ENCODE measurements at places on chromosomes 7 and 10.

- DNase-seq: no peak
Observed at GRCh38 chr7:50448823-50449222, 1.3 kb downstream of the FIGNL1 start.

- DNase-seq: no peak
Observed at GRCh38 chr10:109889867-109890266, 33.4 kb downstream of the XPNPEP1 start.

DNA sequence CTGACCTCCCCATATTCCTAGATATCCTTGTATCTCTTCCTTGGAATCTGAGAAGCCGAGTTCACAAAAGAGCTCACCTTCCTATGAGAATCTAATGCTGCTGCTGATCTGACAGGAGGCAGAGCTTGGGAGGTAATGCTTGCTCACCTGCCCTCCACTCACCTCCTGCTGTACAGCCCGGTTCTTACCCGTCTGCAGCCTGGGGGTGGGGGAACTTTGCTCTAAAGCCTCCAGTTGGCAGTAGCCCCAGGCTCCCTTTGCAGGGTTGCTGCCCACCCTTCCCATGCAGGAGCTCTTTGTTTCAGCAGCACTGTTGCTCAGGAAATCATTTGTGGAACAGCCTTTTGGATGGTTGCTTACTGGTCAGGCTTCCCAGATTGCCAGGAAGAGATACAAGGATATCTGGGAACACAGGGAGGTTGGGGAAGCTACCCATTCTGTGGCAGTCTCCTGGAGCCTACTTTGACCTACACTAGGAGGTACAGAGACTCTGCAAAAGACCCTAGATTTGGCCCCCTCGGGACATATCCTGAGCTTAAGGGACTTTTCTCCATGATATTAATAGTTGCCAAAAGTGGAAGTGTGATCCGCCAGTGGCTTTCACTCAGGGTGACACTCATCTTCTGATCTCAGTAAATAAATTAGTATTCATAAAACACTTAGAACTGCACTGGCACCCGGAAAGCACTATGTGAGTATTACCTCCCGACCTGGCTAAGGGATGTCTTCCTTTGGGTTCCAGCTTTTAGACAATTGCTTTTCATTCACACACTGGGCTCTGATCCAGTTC, 363.7 kb upstream of the PODXL start:
- DNase-seq: no peak

DNA sequence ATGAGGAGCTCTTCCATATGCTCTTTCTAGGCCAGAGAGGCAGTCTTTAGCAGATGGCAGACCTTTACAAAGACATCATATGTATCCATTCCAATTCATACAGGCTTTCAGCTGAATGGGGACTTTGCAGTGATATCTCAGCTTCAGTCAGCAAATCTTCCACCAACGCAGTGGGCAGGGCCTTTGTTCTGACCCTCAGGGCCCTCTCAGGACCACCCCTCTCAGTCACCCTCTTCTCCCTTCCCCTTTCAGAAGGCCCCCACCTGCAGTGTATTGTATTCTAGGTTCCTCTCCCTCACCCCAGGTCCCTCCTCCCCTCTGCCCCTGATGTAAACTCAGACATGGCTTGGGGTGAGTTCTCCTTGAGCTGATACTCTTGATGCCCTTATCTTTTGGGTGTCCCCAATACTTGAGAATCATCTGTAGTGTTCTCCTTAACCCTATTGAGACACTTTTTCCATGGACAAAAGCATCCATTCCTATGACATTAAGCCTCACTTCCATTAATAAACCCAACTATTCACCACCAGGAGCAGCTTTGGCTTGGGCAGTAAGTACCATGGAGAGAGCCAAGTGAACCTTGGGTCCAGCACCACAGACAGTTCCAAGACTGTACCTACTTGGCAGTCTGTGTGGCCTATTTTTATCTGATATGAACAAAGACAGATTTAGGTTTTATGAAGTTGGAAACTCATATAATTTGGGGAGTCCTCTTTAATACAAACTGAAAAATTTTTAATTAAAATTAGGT, 62.7 kb downstream of the ADCYAP1R1 start:
- no peak for DNase-seq

DNA sequence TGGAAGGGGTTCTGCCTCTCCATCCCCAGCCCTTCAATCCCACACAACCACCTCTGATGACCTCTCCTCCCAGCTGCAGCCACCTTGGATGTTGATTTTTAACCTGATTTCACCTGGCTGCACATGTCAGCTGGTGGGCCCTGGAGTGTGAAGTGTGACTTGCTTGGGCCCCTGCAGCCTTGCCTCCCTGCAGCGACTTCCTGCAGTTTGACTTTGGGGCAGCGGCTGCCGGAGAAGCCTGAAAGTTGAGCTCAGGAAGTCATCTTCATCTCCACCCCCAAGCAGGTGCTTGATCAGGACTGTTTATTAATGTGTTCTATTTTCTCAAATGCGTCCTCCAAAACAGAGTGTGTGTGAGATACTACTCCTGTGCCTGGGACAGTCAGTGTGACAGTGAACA, 675.2 kb upstream of the GALNT17 start:
- no peak for DNase-seq

DNA sequence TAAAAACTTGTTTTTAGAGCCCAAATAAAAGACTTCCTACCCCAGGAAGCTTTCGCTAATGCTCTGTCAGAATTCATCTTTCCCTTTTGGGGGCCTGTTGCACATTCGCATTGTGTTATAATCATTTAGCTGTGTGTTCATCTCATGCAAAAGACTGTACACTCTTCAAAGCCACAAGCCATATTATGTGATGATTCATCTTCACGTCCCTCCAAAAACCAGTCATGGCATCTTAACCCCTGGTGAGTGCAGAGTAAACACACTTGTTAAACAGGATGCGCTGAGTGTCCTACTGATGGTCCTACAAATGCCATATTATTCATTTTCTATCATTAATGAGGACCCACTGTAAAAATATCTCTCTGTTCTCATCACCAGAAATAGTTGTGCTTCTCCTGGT, 235.4 kb downstream of the KIAA1217 start:
- no peak for DNase-seq

DNA sequence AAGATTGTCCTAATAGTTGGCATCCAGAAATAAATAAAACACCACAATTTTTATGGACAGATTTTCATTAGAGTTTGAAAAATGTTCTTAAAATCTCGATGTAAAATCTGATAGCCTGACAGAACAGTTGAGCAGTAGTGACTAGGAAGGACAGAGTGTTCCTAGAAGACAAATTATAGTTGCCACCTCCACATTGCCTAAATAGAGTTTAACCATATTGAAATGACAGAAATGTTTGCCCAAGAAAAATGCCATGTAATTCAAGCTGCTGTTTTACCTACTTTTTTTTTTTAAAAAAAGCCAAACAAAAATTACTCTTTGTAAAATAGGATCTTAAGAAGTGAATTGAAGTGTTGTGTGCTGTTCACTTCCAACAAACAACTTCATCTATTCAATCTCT, 8.9 kb upstream of the HERC4 start:
- no peak for DNase-seq

- DNase-seq: no peak
Observed at GRCh38 chr10:104103956-104104355, 18.0 kb upstream of the SFR1 start.

- DNase-seq: no peak
Observed at GRCh38 chr10:43377424-43377883, 6.0 kb downstream of the FXYD4 start.

- peak; percentile 76 for DNase-seq
Observed at GRCh38 chr10:96043033-96043892, at the start of gene CCNJ. Gene CCNJ, plus strand, starts transcription at chr10:96043583. Its CDS starts 811 bp downstream, at chr10:96044394.

GRCh38 chr10:17443707-17444387, 10.5 kb downstream of the ST8SIA6 start:
- DNase-seq: no peak

DNA sequence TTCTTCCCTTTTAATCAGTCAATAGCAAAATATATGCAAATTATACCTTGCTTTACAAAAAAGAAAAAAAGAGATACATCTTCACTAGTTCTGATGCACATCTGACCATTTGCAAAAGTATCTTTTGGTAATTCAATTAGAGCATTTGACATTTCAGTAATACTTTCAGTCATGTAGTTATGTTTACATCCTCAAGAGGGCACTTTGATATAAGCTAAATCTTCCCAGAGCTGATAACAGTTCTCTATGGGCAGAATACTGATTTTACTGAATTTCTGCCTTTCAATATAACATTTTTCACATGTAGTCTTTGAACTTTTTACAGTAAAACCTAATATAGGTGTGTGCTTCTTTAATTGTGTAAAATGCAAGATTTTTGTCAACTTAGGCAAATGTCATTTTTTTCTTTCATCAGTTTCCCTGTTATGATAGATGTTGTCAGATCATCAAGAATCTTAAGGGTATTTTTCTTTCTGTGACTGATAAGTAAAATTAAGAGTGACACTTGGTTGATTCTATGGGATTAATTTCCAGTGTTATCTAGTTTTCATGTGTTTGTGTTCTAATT, 703.5 kb upstream of the SEMA3D start:
- DNase-seq: no peak

- DNase-seq: no peak
Observed at GRCh38 chr10:86848747-86849146, 92.3 kb downstream of the BMPR1A start.

DNA sequence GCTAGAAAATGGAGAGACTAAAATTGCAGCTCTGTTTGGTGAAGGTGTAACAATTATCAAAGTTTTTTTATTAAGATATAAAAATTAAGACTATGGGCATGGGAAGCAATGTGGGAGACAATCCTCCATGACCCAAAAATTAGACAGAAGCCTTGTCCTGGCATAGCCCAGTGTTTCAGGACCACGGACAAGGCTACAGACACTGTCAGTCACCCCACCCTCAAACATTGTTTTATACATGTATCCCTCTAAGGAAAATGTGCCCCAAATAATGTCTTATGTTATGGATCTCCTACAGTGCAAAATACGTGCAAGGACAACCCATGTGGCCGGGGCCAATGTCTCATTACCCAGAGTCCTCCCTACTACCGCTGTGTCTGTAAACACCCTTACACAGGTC, 24.0 kb downstream of the HABP2 start:
- DNase-seq: no peak

DNA sequence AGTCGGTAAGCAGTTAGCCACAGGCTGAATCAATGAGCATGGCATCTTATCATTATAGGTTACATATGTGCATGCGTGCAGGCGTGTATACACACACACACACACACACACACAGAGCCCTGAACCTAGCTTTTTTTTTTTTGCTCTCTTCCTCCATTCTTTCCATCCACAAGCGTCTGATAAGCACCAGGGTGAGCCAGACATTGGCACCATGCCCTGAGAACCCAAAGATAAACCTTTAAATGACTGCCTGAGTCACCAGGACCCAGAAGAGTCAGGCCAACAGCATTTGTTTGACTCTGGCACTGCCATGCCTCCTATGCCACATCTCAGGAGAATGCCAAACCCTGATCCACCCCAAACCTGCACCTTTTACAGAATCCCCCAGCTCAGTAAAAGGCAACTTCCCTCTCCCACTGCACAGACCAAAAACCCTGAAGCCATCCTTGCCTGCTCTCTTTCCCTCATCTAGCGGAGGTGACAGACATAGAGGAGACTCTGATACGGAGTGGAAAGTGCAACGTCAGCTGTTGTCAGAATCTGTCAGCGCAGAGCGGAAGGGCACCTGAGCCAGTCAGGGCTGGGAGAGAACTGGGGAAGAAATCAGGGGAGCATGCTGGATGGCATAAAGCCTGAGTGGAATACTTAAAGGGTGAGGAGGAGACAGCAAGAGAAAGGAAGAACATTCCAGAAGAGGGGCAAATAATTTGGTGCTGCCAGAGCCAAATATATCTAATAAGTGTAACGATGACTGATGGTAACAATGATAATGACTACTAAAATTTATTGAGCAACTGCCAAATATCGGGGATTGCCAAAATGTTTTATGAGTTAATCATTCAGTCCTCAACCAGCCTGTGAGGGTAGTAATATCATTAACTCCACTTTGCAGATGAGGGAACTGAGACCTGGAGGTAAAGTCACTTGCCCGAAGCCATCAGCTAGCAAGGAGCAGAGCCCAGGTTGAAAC, 3.2 kb downstream of the PARP12 start:
- DNase-seq: no peak

GRCh38 chr7:38189231-38189938, 11.3 kb downstream of the STARD3NL start:
- DNase-seq: no peak

DNA sequence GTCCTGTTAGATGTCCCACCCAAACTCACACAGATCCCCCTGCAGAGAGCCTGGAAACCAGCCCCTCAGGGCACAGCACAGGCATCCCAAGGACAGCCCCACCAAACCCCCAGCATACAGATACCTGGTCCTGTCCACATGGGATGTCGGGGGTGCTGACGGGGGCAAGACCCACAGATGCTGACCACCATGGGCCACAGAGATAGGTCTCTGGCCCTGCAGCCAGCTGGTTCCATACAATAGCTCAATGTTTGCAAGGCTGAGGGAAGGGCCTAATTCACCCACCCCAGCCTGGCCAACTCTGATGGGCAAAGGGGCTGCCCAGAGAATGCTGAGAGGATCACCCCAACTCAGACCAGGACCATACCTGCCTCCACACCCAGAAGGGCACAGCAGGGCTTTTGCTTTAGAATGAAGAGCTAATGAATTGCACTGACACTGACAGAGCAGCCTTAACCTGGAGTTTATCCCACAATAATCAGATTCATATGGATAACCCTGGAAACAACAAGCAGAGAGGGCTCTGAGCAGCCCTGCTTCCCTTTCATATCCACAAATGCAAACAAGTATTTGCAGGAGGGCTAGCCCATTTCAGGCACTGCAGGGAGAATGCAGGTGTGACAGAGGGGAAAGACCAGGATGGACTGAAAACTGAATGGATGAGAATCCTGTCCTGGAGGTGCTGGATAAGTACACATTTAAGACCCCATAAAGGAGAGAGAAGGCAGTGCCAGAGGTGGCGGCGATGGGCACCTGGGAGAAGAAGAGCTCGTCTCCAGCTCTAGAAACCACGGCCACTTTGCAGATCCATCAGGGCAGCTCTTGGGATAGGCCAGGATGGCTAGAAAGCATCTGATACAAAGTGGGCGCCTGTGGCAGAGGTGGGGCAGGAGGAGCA, 126.7 kb downstream of the TNS3 start:
- DNase-seq: no peak

DNA sequence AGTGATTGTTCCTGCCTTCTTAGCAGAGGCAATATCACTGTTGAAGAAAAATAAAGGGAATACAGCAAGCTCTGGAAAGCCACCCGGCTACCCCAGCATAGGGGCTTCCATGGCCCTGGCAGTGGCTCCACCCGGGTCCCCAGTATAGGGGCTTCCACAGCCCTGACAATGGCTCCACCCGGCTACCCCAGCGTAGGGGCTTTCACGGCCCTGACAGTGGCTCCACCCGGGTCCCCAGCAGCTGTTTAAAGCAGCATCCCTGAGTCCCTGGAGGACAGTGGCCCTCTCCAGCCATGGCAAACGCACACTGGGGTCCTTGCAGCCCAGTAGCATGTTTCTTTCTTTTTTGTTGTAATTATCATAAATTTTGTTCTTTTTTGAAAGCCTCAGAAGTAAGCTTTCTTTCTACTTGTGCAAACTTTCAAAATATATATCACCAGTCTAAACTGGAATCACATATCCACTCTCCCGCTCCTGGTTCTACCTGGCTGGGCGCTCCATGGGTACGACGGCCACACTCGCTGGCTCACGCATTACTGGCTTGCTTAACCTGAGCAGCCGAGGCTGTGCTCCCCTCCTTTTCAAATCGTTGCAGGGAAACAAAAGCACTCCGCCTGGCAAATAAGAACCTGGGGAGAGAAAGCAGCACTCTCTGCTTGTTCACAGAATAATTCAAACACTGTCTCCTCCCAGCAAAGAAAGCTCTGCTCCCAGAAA, 62.1 kb downstream of the TCERG1L start:
- DNase-seq: no peak

- no peak for DNase-seq
Observed at GRCh38 chr7:78703391-78703790, 750.1 kb downstream of the MAGI2 start.

GRCh38 chr10:126022841-126023240, 126.5 kb downstream of the FANK1 start:
- no peak for DNase-seq
